Uterine smooth muscle cell (primary cell): ENCODE measurements at places on chromosomes 1 and 21. TPM values are rescaled to one million over a fixed set of nuclear protein-coding genes. Genes with fewer than 3 reads are reported as not detected.

S100B gene
- total RNA-seq: not detected in 2 replicates

CYP2J2 gene
- 0.12 and 0.33 TPM in 2 replicates for total RNA-seq

IQGAP3 gene
- 27.6 and 83.3 TPM in 2 replicates for total RNA-seq

FBXO42 gene
- total RNA-seq: 10.3 and 11.6 TPM in 2 replicates

BTG2 gene
- total RNA-seq: 2.7 and 8.9 TPM in 2 replicates

MSH4 gene
- total RNA-seq: 0.11 and 0.25 TPM in 2 replicates

TTC34 gene
- total RNA-seq: 0.11 and 0.12 TPM in 2 replicates

SHISA4 gene
- 6.9 and 21.4 TPM in 2 replicates for total RNA-seq

RGS2 gene
- total RNA-seq: 34.7 and 63.0 TPM in 2 replicates

HES3 gene
- not detected in 2 replicates for total RNA-seq

ATPAF1 gene
- 44.3 and 54.0 TPM in 2 replicates for total RNA-seq

DCST1 gene
- not detected in 2 replicates for total RNA-seq

LMX1A gene
- not detected in 2 replicates for total RNA-seq

LCE1D gene
- not detected in 2 replicates for total RNA-seq

TAS1R1 gene
- not detected in 2 replicates for total RNA-seq

OR14A16 gene
- total RNA-seq: not detected in 2 replicates

SELL gene
- under 0.01 and 0.12 TPM in 2 replicates for total RNA-seq

ZNHIT6 gene
- total RNA-seq: 9.8 and 11.2 TPM in 2 replicates

TSPAN1 gene
- total RNA-seq: 0.22 and 0.25 TPM in 2 replicates

COL24A1 gene
- total RNA-seq: 0.87 and 1.3 TPM in 2 replicates

IL19 gene
- total RNA-seq: not detected in 2 replicates

FAAH gene
- 1.00 and 1.7 TPM in 2 replicates for total RNA-seq

GNAI3 gene
- total RNA-seq: 16.5 and 23.9 TPM in 2 replicates

MARK1 gene
- total RNA-seq: 1.7 and 1.9 TPM in 2 replicates

FALEC gene
- 0.25 and 0.77 TPM in 2 replicates for total RNA-seq
